ENCODE measurements at places on chromosomes 1 and 21.

DNA sequence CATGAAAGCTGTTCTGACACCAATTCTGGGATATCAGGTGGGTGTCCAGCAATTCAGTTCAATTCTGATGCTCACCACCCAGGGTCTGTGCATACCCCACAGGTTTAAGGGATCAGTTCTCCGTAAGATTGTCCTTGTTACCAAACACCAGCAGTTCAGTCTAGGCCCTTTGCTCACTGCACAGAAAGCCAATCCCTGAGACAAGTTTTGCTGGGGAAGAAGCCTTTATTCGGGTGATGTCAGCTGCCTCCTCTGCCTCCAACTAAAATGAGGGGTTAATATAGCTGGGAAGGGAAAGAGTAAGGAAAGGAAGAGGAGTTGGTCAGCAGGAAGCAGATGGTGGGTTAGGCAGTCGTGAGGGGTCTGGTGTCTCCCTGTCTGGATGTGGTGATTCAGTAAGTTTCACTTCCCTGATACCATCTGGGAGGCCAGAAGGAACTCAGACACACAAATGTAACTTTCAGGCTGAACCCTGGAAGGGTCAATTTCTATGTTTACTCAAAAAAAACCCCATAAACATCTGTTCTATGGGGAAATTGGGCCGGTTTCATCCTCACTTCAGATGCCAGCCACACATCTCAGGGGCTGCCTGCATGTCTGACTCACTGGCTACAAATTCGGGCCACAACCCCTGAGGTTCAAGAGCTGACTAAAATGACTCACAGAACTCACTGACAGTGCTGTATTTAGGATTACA lies 83.3 kb upstream of the PGBD5 start:
- no peak for DNase-seq

- no peak for DNase-seq
These were observed 60.2 kb downstream of the FASLG start for GRCh38 chr1:172719066-172719627.

DNA sequence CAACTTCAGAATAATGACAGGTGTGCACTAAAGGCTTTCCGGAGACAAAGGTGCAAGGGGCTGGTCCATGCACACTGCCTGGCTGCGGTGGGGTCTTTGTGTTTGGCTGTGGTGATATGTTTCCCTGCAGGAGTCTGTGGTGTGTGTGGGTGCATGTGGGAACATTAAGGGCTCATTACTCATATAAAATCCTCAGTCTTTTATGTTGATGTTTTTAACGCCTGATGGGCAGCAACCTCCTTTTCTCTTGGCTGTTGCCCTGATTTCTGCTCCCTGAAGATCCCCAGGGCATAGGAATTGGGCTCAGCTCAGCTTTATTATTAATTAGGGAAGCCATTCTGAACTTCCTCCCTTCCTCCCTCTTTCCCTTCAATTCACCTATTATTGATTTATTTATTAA lies 67.6 kb upstream of the SPAG17 start:
- no peak for DNase-seq

GRCh38 chr1:26794391-26794790 lies 6.6 kb downstream of the PIGV start:
- DNase-seq = no peak

DNA sequence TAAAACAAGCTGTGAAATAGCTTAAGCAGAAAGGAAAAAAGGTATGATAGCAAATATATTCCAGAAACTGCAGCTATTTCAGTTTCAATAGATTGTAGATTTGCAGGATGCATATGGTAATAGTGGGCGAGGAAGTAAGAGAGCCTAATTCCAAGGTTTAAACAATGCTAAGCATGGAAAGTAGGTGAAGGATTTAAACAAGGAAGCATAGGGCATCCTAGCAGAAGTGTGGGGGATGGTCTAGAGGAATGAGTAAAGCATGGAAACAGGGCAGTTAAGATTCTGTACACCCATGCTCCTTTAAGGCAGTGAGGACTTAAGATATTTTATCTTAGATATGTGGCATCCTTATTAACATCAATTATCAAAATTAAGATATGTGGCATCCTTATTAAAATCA lies 2.6 kb downstream of the IVNS1ABP start:
- DNase-seq = no peak

- peak; percentile 40 for DNase-seq
These were observed 950 bp upstream of the EVA1C start for GRCh38 chr21:32411350-32412161.
